ENCODE measurements at places on chromosomes 3 and 15.
A peak's percentile ranks its signal among the peaks of the same experiment; 100 is the strongest.

- DNase-seq = no peak
These were observed 4.3 kb downstream of the PEAK1 start for GRCh38 chr15:77415450-77416147.

GRCh38 chr3:52743152-52743551, 27.6 kb downstream of the NEK4 start:
- DNase-seq = no peak

DNA sequence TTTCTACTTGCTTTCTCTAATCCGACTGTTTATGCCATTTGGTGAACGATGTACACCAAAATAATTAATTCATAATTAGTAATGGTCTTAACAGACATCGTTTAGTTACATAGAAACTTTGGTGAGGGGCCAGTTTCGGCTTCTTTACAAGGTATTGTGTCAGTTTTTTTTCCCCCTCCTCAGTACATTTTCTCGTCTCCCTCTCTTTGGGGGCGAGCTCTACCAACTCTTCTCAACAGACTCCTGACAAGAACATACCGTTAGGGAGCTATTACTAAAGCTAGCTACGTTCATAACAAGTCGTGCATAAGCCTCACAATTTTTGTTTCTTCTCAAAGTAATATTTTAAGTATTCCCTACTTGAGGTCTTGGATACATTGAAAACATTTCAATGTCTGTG, 1.4 kb downstream of the U2SURP start:
- DNase-seq = no peak

DNA sequence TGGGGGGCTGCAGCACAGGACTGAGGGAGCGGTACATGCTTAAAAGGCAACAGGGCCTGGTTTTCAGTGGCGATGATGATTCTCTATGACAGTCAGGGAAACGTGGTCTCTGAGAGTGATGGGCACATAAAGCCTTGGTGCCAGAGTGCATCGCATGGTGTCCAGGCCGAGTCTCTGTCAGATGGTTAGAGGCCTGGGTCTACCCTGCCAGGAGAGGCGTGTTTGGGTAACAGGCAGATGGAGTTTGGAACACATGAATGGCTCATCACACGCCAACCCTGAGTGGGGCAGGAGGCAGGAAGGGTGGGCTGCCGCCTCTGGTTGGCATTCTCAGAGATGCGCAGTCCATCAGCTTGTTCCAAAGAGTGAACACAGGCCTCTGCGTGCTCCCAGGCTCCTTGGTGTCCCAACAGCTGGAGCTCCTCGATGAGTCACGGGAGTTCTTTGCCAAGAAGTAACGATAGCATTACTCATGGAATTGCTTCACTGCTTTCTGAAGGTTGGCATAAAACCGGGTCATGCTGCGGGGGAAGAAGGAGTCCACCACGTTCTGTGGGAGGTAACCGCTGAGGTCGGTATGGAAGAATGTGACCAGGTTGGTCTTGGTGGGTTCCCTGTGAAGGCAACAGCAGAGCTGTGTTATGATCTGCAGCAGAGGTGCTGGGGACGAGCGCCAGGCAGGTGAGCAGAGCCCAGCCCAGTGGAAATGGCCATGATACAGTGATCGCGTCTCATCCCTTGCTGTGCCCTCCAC, 11.0 kb downstream of the STARD5 start:
- DNase-seq = peak; percentile 91

GRCh38 chr3:141887051-141887450, 10.6 kb downstream of the ATP1B3 start:
- DNase-seq = no peak

- DNase-seq = no peak
These were observed 766.3 kb downstream of the ZNF385D start for GRCh38 chr3:20984594-20985205.

- no peak for DNase-seq
These were observed 505.3 kb upstream of the NR2F2 start for GRCh38 chr15:95825208-95825607.

GRCh38 chr3:33196538-33196937, 22.1 kb downstream of the SUSD5 start:
- no peak for DNase-seq

DNA sequence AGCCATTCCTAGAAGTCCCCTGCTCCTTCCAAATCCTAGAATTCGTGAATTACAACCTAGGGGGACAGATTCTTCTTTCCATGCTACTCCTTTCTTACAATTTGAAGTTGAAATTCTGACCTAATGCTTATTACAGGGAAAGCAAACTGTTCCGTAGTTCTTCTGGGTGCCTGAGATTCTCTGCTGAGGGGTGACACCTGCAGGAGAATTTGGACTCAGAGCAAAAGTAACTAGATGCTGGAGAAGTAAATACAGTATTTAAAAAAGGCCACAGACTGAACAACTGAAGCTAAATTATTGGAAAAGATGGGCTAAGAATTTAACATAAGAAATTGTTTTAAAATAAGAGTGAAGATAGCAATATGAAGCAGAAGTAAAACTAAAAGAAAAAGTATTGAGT, 37.9 kb downstream of the ACAD9 start:
- DNase-seq = no peak

GRCh38 chr3:175590745-175591144, 731.6 kb downstream of the NAALADL2 start:
- no peak for DNase-seq

- no peak for DNase-seq
These were observed 107.3 kb downstream of the MINAR1 start for GRCh38 chr15:79539401-79539800.

- no peak for DNase-seq
These were observed 4.7 kb upstream of the GCSAM start for GRCh38 chr3:112137781-112138180.

DNA sequence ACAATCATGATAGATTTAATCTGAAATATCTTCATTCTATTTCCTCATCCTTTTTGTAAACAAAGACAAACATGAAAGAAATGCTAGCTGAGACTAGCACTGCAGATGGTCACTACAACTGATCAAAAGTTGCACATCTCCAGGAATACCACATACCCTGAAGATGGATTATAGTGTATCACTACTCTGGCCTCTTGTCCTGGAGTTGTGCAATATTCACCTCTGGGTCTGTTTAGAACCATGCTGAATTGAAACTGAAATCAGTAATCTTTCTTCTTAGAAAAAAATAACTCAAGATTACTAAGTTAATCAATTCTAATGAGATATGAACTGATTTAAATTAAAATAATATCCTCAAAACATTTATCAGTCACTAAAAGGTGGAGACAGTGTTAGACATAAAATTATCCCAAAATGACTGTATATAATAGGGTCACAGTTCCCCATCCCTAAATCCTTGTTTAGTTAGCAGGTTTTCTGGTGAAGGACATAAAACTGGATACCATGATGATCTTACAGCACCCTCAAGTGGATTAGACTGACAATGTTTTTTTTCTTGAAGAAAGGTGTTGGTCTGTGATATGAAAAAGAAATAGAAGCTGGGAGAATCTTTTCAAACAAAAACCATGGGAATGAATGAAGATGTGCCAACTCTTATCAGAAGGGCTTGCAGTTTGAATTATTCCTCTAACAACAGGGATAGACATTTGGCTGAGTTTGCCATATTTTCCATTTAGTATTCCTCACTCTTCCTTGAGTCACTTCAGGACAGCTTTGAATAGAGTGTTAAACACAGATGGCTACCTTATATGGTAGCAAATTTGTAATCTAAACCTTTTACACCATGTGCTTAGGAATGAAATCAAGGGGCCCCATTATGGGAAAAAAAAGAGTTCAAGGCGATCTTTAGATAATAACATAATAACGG, 7.1 kb upstream of the TTC14 start:
- DNase-seq = no peak

DNA sequence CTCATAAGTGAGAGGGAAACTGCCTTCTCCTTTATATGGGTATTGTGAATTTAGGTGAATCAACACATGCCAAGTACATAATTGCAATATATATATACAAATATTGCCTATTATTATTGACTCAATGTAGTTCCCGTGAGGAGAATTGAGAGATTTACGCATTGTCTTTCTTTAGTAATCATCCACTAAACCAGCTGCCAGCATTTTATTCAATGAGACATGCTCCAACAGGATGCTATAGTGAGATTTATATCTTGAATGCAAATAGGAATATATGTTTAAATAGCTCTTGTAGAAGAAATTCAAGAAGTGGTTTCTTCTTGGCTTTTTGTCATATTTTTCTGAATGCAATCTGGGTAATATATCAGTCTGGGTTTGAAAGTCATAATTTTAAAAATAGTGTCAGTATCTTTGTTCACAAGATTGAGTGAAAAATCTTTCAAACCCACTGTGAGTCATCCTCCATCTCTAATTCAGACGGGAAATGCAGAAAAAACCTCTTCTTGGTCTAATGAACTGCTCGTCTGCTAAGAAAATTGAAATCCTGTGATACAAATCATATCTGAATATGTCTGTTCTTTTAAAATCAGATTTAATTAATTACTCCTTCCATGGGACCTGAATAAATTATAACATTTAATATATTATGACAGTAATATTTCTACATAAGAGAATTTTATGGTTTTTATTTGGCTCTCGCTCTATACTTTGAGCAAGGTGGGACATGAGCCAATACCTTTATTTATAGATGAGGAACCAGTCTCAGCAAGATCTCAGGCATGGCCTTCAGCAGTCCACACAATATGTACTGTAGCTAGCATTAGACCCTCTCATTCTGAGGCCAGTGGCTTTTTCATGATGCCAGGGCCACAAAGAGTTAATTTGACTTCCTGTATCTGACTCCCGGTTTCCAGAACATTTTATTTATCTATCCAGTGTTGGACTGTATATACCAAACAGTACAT, 516.0 kb downstream of the GABRG3 start:
- no peak for DNase-seq

DNA sequence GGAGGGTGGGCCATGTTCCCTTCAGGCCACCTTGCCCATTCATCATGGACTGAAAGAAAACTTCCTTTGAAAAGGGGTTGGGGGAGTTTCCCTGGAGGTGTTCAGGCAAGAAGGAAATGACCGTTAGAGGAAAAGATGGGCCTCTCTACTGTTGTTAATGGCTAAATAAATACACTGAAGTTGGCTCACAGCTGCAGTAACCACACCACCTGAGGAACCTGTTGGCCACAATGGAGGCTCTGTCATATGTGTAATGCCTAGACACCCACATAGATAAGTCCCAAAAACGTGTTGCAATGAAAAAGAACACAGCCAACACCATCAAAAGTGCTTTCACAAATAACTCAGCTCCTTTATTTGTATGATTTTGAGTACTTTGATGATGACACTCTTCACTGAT, 38.2 kb upstream of the FAM3D start:
- DNase-seq = no peak

DNA sequence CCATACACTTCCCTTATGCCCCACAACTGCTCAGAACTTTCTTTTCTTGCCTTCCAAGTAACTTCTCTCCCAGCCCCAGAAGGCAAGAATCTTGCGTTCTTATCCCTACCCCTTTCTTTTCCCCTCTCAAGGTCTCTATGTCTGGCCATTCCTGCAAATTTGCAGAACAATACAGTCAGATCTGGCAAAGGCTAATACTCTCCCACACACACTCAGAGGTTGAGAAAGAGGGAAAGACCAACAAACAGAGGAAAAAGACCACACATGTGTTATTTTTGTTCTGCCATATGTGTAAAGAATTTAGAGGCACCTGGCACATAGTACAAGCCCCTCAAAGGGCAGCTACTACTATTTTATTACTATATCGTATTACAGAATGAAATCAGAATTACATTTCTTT, 25.7 kb downstream of the GJD2 start:
- no peak for DNase-seq

GRCh38 chr15:50556642-50557371, 10.3 kb upstream of the USP50 start:
- DNase-seq = no peak

GRCh38 chr3:38618343-38618742, 31.1 kb downstream of the SCN5A start:
- DNase-seq = no peak

DNA sequence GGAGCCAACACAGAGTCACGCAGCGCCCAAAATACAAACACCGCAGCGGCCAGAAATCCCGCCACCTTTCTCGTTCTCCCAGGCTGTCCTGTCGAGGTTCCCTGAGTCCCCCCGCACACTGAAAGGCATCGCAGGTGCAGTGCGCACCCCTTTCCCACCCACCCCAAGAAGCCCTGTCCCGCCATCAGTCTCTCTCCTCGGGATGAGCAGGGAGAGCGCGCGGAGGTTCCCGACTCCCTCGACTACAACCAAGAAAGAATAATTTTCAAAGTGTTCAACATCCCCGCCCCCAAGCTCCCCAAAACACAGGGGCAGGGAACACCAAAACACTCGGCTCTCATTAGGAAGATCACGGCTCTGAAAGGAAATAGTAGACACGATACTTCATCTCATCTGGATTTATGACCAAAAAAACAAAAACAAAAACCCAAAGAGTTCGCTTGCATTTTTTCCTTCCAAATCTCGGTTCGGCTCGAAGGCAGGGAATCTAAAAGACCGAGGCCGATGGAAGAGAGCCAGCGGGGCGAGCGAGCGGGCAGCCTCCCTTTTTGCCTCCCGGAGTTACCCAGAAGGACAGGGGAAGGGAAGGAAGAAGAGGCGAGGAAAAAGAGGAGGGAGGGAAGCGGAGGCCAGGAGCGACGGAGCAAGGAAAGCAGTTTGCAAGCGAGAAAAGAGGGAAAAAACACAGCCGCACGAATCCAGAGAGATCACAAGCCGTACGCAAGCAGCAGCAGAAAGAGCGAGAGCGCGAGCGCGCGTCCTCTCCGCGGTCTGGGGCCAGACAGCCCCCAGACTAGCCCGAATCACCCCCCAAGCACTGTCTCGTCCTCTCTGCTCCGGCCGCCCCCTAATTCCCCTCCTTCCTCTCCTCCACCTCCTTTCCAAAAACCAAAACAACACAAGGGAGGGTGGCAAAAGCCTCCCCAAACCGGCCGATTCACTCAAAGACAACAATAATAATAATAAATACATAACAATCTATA, 808 bp downstream of the BCL6 start:
- no peak for DNase-seq

DNA sequence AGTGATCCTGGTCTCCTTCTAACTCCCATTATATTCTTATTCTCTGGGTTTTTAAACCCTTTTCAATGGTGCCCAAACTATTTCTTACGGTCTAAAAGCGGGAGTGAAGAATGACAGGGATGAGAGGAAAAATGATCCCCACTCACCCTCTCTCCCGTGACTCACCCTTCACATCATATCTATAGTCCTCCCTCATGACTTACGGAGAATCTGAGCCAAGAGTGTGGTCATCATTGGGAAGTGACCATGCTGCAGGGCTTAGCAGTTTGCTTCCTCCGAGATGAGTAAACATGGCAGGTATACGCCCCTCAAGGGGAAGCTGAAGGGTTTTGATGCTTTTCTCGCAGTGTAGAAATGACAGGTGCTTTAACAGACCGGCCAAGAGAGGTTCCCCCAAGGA, 274.0 kb downstream of the RYR3 start:
- DNase-seq = no peak

GRCh38 chr3:10707400-10708215, 108.4 kb upstream of the SLC6A11 start:
- DNase-seq = no peak

GRCh38 chr3:71879089-71879488, 94.1 kb upstream of the PROK2 start:
- DNase-seq = no peak

- no peak for DNase-seq
These were observed 8.9 kb downstream of the PIAS1 start for GRCh38 chr15:68062946-68063465.

GRCh38 chr3:188721990-188722389, 449.8 kb upstream of the TPRG1 start:
- DNase-seq = no peak
